ENCODE measurements at places on chromosomes 2 and 18.

- DNase-seq = no peak
These were observed 31.6 kb upstream of the PIK3C3 start for GRCh38 chr18:41923446-41923845.

GRCh38 chr2:227054006-227054405 lies 110.0 kb downstream of the COL4A4 start:
- DNase-seq = no peak

DNA sequence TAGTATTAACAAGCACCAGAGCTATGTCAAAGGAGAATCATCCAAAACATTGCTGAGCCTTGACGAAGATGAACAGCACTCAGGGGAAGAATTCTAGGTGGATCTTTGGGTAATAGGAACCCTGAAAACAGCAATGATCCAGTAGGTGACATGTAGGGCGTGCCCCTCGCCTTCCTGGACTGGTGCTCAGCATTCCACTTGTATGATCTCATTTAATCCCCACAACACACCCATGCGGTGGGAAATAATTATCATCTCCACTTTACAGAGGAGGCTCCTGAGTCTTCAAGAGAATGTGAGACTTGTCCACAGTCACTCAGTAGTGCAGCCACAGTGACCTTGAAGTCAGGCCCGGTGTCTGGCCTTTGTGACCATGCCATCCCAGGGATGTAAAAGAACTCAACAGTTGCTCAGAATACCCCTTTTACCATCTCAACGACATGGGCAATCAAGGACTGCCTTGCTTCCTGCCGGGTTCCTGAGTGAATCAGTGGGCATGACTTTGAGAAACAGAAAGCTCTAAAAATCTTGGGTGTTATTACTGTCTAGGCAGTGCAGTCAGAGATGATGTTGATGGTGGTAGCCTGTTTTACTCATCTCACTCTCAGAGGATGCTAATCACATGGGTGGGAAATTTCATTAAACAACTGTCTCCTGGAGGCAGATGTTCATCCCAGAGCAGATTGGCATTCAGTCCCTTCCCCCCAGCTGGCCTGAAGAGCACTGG lies 161.6 kb downstream of the BCL11A start:
- no peak for DNase-seq

GRCh38 chr2:148928395-148928794 lies 53.4 kb downstream of the KIF5C start:
- no peak for DNase-seq

GRCh38 chr2:196174404-196174803 lies 3.0 kb upstream of the STK17B start:
- DNase-seq = no peak

- no peak for DNase-seq
These were observed 243.1 kb downstream of the ADCYAP1 start for GRCh38 chr18:1147730-1148129.

- no peak for DNase-seq
These were observed 38.2 kb upstream of the LYPD6B start for GRCh38 chr2:149000158-149000938.

GRCh38 chr2:227370092-227370491 lies 9.0 kb downstream of the TM4SF20 start:
- DNase-seq = no peak

GRCh38 chr2:128474962-128475361 lies 156.3 kb upstream of the HS6ST1 start:
- no peak for DNase-seq

GRCh38 chr2:112488201-112488600 lies 6.2 kb downstream of the TTL start:
- DNase-seq = no peak

DNA sequence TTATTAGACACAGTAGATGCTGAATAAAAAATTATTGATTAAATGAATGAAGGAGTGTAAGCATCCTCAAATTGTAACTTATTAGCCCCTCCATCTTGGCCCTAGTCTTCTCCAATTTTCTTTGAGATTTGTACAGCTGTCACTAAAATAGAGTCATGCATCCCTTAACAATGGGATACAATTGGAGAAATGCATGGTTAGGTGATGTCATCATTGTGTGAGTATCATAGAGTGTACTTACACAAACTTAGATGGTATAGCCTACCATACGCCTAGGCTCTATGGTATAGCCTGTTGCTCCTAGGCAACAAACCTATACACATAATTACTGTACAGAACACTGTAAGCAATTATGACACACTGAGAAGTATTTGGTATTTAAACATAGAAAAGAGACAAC lies 38.3 kb upstream of the ZNF385B start:
- DNase-seq = no peak

DNA sequence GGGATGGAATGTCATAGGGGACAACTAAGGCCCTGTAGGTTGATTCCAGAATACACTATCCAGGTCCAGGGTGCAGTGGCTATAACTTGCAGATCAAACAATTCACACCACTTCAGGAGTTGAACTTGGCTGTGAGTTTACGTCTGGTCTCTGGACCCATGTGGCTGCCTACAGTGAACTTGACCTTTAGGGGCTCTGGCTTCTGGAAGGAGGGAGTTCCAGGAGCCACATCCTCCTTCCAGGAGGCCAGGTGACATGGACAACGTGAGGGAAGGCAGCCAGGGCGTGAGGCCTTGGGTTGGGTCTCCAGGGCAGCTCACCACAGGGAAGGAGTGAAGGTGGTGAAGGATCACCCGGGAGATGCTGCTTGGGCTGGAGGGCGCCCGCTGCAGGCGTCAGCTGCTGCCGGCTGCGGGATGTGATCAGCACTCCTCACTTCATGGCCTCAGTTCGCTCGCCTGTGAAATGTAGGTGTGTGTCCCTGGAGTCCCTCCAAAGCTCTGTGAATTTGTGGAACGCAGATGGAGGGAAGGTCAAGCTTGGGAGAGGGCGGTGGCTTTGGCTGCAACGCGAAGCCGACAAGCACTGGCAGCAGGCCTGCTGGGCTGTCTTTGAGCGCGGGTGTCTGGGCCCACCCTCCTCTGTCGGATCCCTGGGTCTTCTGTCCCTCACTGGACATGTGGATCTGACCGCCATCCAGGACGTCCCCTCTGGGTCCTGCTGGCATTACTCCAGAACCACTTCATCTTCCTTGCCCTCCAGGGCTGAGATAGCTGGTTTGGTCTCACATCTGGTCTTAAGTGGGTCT lies 146.5 kb downstream of the GLI2 start:
- DNase-seq = no peak

- DNase-seq = no peak
These were observed 40.0 kb downstream of the ACVR2A start for GRCh38 chr2:147884830-147885229.

GRCh38 chr2:229485857-229486256 lies 214.8 kb upstream of the PID1 start:
- DNase-seq = no peak

GRCh38 chr18:11762429-11762828 lies 73.4 kb downstream of the GNAL start:
- DNase-seq = no peak

GRCh38 chr2:212535996-212536816 lies 2.4 kb downstream of the ERBB4 start:
- no peak for DNase-seq

DNA sequence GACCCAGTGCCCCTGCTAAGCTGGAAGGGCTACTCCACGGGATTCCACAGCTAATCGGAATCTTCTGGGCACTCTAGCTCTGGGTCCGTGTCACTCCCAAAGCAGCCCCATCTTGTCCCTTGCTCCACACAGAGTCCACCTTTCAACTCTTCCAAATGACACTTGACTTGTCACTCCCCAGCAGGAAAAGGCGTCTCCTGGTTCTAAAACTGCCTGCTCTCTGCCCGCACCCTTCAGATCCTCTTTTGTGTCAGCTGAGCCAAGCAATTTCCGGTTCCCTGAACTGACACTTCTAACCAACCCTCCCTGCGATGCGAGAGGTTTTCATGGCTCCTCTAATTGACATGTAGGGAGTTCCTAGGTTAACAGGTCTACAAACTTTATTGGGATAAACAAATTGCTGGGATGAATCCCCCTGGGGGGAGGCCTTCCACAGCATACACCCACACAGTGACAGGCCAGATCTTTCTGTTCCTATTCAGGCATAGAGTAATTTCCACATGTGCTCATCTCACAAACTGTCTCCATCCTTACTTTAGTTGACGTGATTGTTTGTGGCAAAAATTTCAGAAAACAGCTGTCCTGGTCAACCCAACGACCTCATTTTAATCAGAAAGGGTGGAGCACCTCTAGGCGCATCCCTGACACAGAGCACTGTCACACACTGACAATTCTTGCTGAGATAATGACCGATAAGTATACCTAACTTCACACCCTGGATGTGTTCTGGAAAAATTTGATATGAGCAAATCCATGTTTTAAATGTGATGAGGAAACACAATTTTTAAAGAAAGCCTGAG lies 104.9 kb downstream of the RBMS1 start:
- DNase-seq = no peak

- DNase-seq = no peak
These were observed 970.2 kb upstream of the PIK3C3 start for GRCh38 chr18:40984856-40985255.

DNA sequence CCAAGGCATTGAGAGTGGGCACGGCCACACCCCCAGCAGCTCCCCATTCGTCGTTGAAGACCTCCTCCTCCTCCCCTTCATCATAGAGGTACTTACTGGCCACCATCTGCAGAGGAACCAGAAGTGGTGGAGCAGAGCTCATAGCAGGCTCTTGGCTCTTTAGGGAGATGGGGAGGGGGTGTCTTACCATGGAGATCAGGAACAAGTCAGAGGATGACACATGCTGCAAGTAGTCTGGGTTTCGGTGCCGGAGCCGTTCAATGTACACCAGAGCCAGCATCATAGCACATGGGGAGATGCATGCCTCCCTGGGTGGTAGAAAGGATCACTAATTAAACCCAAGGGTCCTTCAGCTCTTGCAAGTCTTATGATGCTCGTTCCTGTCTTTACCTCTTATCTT lies 1.9 kb downstream of the CNPPD1 start:
- DNase-seq = no peak

DNA sequence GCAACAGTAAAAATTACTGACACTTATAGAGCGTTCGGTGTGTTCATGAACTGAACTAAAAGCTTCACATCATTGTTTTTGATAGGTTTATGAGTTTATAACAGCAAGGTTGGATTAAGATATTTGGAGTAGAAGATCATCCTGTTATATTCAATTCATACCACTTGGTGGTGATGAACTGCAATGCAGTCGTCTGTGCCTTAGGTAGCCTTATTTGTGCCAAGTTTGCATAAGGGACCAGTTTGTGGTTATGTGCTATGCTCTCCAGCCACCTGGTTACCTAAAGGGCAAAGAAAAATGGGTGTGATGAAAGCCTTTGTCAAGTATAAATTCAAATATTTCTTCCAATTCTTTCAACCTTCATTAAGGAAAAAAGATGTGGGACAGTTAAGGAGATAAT lies 150.9 kb upstream of the KCNH7 start:
- no peak for DNase-seq

DNA sequence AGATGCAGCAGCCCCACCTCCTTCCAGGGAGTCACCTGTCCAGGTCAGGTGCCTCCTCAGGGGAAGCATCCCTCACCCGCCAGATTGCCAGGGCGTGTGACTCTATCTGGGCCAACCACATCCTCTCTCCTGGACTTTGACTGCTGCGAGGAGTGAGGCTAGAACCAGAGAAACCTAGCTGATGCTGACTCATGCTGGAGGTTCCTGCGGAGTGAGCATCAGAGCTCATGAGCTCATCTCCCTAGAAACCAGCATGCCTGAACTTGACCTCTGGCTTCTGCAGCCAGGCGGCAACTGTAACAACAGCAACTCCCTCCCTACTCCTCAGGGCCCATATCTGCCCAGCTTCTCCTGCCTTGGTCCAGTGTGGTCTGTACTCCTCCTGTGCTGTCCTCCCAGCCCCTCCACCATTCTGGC lies 28.3 kb upstream of the NT5DC4 start:
- DNase-seq = peak; percentile 12

GRCh38 chr2:200007306-200007705 lies 51.9 kb downstream of the MAIP1 start:
- DNase-seq = no peak

- no peak for DNase-seq
These were observed 24.9 kb upstream of the YWHAQ start for GRCh38 chr2:9655441-9656269.

GRCh38 chr2:209005371-209005770 lies 418.5 kb upstream of the MAP2 start:
- DNase-seq = no peak

GRCh38 chr2:61268249-61268648 lies 106.3 kb downstream of the C2orf74 start:
- DNase-seq = no peak

DNA sequence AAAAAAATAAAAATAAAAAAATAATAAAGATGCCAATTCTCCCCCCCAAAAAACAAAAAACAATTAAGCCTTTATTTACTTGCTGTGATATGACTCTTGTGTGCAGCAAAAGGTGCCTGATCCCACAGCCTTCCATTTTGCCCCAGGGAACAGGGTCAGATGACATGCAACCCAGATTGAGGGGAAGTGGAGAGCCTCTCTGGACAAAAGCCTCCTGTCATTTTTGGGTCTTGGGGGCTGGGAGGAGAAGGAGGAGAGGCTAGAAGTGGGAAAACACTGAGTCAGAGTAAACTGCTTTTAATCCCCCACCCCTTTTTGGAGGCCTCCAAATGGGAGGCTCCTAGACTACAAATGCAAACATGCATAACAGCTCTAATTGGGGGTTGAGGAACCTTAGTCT lies 46.6 kb upstream of the SCG2 start:
- no peak for DNase-seq

- no peak for DNase-seq
These were observed 48.3 kb upstream of the BZW1 start for GRCh38 chr2:200763422-200763821.

DNA sequence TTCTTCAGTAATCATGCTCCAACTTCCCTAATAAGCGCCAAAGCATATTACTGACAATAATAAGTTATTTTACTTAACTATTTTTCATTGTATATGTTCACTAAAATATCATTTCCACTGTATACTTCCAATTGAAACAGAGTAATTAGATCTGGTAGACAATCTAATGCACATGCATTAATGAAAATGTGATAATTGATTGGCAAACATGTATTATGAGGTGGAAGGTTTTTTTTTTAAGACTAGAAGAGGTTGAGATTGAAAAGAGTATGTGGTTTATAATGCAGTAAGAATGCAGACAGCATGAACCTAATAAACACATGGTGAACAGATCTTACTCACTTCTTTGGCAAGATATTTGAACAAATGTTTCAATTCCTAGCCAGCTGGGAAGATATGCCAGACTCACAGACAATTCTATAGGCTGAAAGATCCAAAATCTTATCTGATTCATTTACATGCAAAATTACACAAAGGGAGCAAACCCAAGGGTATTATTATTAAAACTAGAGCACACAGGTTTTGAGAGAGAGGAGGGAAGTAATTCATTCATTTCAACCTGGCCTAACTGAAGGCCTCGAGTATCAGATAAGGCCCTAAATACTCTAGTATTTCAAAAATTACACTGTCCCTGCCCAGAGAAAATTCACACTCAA lies 2.8 kb downstream of the NCKAP1 start:
- no peak for DNase-seq

- DNase-seq = peak; percentile 35
These were observed 45.9 kb upstream of the FAM117B start for GRCh38 chr2:202588647-202589581.

GRCh38 chr2:74206180-74206688 lies 7.8 kb downstream of the MTHFD2 start:
- no peak for DNase-seq

- DNase-seq = no peak
These were observed 81.5 kb upstream of the SLC66A3 start for GRCh38 chr2:11073776-11074175.
